ENCODE measurements at places on chromosomes 2 and 18.

DNA sequence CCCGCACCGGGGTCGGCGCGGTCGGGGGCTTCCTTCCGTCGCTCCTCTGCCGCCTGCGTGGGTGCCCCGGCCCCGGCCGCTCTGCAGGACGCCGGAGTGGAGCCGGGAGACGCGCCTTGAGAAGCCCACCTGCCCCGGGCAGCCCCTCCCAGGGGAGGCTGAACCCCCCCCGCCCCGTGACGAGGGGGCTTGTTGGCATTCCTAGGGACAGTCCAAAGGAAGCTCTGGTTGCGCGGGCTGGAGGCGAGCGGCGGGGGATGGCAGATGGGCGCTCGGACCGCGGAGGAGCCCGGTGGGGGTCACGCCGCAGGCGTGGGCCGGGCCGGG lies 133.5 kb upstream of the MGAT5 start:
- no peak for DNase-seq

- peak; percentile 83 for DNase-seq
Measured at GRCh38 chr2:69082430-69082997, 69.5 kb downstream of the ANTXR1 start.

DNA sequence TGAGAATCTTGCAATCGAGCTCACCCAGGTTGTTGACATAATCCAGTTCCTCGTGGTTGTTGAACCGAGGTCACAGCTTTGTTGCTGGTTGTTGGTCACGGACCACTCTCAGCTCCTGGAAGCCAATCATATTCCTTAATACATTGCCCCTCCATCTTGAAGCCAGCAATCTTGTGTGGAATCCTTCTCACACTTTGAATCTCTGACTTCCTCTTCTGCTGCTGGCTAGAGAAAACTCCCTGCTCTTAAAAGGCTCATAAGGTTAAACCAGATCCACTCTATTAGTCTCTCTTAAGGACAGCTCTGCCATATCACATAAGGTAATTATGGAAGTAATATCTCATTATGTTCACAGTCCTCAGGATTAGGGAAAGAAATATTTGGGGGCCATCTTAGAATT lies 41.1 kb downstream of the SP140 start:
- DNase-seq, result no peak

GRCh38 chr2:99112617-99113016 lies 28.9 kb upstream of the C2orf15 start:
- DNase-seq, result no peak

DNA sequence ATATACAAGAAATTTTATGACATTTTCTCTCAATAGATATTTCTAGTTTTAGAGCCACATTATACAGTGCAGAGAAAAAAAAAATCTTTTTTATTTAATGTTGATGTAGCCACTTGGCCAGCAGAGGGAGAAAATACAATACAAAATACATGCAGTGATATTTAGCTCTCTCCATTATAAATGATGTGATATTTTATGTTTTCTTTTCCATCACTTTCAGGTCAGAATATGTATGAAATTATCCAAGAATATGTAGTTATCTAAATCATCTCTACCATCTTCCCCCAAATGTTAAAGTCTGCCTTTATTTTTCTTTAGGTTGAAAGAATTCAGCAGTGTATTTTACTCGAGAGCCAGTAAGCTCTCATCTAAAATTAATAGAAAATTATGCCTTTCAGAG lies 533.6 kb upstream of the FSHR start:
- no peak for DNase-seq

GRCh38 chr2:201779901-201780673 lies 646 bp downstream of the ALS2 start:
- peak; percentile 2 for DNase-seq
